Islet precursor cell (in vitro differentiated cells): ENCODE measurements at places on chromosomes 5 and 9.
A peak's percentile ranks its signal among the peaks of the same experiment; 100 is the strongest.

DNA sequence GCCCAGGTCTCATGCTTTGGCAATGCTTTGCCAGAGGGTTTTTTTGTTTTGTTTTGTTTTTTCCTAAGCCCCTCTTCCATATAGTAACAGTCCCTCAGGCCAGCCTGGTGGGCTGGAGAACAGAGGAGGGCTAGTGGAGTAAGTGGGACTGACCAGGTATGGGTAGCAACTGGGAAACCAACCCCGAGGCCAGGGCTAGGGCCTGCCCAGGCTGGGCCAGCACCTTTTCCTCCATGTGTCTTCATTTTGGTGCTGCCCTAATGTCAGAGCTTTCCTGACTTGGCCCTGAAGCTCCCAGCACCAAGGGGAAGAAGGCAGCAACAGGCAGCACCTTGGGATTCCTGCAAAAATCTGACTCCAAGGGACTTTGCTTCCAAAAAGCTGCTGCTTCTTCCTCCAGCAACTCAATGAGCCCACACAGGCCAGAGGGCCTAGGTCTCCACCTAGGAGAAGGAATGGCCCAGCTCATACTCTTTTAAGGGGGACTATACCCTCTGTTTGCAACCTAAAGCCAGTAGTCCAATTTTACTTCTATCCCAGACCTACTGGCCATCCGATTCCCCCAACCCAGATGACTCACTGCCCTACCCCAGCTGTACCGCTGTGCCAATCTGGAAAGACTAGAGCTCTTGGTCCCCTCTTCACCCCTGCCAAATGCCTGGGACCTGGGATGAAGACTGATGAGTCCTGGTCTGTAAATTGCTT is 105.1 kb downstream of the PSD2 start:
- peak; percentile 32 for DNase-seq

- no peak for DNase-seq
These were observed 173.5 kb downstream of the ZNF608 start for GRCh38 chr5:124572971-124573370.

- no peak for DNase-seq
These were observed 100.6 kb downstream of the HACD4 start for GRCh38 chr9:20930836-20931235.

DNA sequence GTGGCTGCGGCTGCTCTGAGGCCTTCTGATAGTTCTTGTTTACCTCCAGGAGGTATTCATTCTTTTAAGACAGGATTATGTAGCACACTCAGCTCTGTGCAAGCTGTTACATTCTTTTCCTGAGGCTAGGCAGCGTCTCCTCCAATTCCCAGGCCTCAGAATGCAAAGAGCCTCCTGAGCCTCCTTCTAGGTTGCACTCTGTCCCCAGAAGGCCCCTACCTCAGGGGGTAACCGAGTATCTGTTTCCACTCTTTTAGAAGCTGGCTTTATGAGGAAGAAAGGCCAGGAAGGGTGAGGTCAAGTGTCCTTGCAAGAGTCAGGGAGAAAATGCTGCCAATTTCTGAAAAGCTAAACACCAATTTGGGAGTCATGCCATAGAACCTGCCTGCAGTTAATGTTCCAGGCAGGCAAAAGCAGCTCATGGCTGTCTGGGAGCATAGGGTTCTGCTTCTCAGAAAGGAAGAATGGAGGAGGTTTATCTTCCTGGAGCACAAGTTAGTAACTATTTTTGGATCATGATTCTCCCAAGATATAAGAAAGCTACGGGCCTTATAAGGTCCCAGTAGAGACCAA is 178.9 kb downstream of the SEMA6A start:
- peak; percentile 49 for DNase-seq

GRCh38 chr5:124262991-124263571 is 483.4 kb downstream of the ZNF608 start:
- no peak for DNase-seq
